ENCODE measurements at places on chromosomes 12 and 14.

GRCh38 chr14:64708148-64709004, 4.2 kb downstream of the PLEKHG3 start:
- peak; percentile 81 for DNase-seq

- DNase-seq = no peak
Measured at GRCh38 chr14:22320362-22320750, 268.7 kb downstream of the DAD1 start.

GRCh38 chr12:94140556-94140955, 7.8 kb upstream of the PLXNC1 start:
- peak; percentile 31 for DNase-seq

DNA sequence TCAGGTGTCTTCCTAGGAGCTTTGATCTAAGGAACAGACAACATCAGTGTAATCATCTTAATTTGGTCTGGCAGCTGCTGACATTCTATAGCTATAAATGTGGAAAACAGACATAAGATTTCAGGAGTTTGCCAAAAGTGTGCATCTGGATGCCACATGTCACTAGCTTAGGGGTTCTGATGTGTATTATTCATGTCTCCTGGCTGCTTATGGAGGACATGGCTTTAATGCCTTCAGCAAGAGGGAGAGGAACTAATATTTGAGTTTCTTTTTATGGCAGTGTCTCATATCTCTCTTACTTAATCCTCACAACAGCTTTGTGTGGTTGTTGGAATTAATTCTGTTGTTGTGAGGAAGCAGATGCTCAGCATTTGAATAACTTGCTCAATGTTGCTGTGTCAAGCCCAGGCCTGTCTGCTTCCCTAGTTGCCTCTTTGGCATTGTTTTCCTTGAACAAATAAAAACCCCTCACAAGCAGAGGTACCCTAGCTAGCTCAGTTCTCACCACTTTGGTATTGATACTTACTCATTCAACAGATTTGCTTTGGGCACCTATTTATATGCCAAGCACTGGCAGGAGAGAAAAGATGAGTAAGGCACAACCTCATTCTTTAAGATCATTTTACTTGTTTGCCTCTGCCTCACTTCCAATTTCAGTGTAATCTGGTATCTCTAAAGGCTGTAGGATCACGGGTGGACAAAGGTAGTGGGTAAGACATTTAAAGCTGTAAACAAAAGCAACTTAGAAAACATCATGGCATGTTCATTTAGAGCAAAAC, 39.8 kb upstream of the EID3 start:
- DNase-seq = no peak

GRCh38 chr12:114611145-114612018, 72.6 kb downstream of the TBX3 start:
- no peak for DNase-seq

- no peak for DNase-seq
Measured at GRCh38 chr12:49345051-49345824, 1.4 kb upstream of the DNAJC22 start.

GRCh38 chr12:78580296-78580695, 284.3 kb upstream of the SYT1 start:
- DNase-seq = no peak

DNA sequence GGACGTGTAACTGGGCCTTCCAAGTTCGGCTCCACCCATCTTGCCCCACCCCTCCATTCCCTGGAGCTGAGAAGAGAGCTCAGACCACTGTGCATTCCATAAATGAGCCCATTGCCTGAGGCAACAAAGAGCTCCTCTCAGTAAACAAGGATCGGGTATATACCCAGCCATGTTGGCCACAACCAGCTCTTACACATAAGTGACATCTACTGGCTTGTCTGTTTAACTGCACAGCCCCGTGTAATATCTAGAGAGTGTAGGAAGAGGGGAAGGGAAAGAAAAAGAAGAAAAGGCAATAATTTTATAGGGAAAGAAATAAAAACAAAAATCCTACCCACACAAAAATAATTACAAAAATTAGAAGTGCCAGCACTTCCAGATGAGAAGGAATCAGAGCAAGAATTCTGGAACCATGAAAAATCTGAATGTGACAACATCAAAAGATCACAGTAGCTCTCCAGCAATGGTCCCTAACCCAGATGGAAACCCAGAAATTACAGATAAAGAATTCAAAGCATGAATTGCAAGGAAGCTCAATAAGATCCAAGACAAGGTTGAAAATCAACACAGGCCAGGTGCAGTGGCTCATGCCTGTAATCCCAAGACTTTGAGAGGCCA, 308.1 kb downstream of the RPAP3 start:
- DNase-seq = peak; percentile 75

DNA sequence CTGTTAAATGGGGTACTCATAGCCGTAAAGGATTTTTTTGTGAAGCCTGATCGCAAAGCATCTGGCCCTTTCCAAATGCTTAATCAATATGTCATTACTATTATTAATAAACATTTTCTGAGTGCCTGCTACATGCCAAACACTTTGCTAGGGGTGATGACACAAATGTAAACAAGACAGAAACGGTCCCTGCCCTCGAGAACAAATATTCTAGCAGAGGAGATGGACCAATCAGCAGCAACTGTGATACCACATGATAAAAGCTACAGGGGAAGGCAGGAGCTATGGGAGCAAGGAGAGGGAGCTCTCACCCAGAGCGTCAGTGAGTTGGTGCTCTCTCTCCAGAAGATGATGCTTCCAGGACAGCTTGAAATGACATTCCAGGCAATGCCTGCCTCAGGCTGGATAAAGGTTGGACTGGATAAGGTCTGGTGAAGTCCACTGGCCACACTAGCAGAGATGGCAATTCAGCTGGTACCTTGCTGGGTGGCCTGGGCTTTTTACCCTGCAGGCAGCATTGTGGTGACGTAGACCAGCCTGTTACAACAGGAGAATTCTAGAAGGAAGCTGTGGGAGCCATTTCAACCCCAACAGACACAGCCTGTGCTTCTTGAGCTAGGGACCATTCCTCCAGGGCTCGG, 41.1 kb downstream of the ERH start:
- no peak for DNase-seq

- DNase-seq = no peak
Measured at GRCh38 chr12:93429448-93429847, 12.3 kb downstream of the UBE2N start.

DNA sequence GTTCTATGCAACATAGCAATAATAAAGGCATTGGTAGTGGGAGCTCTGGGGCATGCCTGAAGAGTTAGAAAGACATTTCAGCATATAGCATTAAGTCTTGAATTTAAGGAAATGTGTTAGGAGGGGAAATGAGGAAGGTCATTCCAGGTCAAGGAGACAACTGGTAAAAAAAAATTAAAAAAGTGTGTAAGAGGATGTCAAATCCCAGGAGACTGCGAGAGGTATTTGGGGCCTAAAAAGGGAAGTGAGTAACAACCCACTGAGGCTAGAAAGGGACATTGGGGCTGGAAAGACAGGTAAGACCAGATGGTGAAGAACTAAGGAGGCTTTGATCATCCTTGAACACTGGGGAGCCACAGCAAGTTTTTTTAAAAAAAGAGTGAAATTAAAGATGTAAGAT, 152.9 kb downstream of the SLC25A21 start:
- DNase-seq = no peak

- no peak for DNase-seq
Measured at GRCh38 chr12:109997393-109997792, 1.2 kb upstream of the GIT2 start.

- DNase-seq = no peak
Measured at GRCh38 chr12:117514016-117514415, 152.6 kb upstream of the NOS1 start.

- DNase-seq = peak; percentile 21
Measured at GRCh38 chr12:49358483-49359141, 8.7 kb upstream of the SPATS2 start.

DNA sequence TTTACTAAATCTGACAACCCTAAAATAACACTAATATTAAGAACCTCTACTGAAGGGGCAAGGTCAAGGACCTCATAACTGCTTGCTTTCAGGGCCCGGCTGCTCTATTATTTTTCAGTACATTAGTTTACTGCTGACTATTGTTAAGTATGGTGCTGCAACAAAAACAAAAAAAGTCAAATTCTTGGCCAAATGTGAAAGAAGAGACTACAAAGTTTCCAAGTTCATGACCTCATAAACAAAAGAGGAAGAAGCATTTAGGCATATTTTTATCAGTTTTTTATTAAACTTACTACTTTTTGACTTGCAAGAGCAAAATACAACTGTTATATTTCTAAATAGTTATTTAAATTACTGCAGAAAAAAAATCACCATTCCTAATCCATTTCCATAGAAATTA, 109.8 kb upstream of the GPHB5 start:
- DNase-seq = no peak

DNA sequence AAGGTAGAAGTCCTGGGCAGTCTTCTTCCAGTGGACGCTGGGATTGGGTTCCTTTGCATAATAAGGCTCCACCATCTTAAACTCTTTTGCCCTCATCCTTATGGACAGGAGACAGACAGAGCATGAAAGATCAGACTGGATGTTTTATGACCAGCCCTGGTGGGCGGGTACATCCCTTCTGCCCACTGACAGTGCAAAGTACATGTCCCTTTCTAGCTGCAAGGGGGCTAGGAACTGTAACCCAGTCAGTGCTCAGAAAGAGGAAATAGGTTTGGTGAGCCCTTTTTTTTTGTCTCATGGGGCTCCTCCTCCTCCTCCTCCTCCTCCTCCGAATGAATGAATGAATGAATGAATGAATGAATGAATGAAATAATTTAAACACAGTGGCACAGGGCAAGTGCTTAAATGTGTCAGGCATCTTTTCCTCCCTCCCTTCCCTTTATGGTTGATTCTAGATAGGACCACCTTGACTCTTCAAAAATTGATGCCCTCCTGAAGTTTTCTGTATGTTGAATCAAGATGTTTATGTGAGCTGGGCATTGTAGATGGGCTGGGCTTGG, 36.4 kb upstream of the HNF1A start:
- DNase-seq = no peak

- DNase-seq = no peak
Measured at GRCh38 chr12:40168001-40168400, 56.8 kb upstream of the LRRK2 start.

DNA sequence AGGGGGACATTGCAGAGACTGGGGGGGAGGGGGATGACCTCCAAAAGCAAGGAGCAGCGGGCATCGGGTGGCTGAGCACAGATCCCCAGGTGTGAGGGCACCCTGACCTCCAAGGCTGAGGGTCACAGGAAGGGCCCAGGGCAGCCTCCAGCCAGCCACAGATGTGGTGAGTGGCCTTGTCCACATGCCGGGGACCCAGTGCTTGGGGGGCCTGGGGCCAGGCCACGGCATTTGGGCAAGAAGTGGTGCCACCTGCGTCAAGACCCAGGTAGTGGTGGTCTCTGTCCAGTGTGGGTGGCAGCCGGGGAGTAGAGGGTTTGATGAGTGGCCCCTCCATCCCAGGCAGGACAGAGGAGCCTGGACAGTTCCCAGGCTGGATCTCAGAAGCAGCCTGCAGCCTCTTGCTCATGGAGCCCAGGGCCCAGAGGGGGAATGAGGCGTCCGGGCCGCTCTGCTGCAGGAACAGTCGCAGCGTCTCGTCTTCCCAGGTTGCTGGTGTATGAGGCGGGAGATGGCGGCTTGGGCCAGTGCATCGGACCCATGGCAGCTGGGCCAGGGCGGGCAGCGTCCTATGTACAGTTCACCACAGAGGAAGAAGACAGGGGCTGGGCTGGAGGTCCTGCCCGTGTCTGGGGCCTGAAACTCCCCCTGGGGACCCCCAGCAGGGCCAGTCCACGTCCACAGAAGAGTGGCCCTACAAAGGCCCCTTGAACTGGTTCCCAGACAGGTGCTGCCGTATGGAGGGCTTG, 33.5 kb downstream of the CCNK start:
- DNase-seq = no peak

- no peak for DNase-seq
Measured at GRCh38 chr12:28110329-28110728, 79.9 kb upstream of the CCDC91 start.

GRCh38 chr12:103462675-103463074, 33.1 kb downstream of the C12orf42 start:
- DNase-seq = no peak

- no peak for DNase-seq
Measured at GRCh38 chr12:81166790-81167189, 88.9 kb downstream of the ACSS3 start.
